ENCODE measurements at places on chromosomes 3 and 15.
A peak's percentile ranks its signal among the peaks of the same experiment; 100 is the strongest.

- DNase-seq, result no peak
Observed at GRCh38 chr3:61897848-61898247, 336.5 kb downstream of the PTPRG start.

DNA sequence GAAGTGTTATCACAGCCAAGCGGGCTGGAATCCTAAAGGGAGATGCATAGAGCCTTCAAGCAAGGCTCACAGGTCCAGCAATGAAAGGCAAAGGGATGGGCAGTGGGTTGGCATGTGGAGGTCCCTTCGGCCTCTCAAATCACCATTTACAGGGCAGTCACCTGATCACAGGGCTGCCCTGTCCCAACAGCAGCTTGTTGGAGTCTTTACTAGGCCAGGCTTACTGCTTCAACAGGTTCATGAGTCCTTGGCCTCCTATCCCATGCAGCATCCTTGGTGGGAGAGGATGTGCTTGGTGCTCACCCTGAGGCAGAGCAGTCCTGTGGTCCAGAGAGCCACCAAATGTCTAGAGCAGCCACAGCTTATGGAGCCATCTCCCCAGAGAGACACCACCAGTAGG is 24.2 kb upstream of the SKOR1 start:
- DNase-seq, result no peak

- DNase-seq, result no peak
Observed at GRCh38 chr3:126865736-126866135, 117.2 kb upstream of the PLXNA1 start.

- peak; percentile 60 for DNase-seq
Observed at GRCh38 chr15:79168922-79169456, 78.4 kb upstream of the RASGRF1 start.

- DNase-seq, result peak; percentile 66
Observed at GRCh38 chr15:70770863-70771262, 7.5 kb upstream of the UACA start.

GRCh38 chr15:80904998-80905397 is 84.6 kb downstream of the MESD start:
- DNase-seq, result no peak

GRCh38 chr3:175457301-175457700 is 598.2 kb downstream of the NAALADL2 start:
- DNase-seq, result no peak

DNA sequence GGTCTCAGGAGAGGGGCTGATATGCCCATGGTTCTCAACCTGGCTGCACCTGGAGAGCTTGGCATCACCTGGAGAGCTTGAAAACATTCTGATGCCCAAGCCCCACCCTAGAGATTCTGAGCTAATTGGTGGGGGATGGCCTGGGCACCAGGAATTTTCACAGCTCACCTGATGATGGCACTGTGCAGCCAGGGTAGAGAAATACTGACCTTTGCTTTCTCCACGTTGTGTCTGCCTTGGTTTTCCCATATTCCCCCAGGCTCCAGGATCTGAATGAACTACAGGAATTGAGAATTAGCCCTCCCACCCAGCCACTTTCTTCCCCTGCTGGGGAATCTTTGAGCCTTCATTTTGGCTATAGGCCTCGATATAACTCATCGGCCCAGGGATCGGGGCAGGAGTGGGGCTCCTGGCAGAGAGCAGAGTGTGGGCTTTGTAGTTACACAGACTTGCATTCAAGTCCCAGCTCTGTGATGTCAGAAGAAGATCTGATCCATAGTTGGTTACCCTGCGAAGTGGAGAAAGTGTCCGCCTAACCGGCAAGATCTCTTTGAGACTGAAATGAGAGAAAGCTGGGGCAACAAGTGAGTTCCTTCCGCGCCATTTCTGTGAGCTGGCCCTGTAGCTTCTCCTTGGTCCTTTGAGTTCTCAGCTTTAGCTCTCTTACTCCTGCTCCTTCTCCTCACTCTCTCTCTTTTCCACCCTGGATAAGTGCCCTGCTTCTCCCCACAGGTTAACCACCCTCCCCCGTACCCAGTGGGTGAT is 33.1 kb upstream of the UBE2Q2 start:
- DNase-seq, result no peak

DNA sequence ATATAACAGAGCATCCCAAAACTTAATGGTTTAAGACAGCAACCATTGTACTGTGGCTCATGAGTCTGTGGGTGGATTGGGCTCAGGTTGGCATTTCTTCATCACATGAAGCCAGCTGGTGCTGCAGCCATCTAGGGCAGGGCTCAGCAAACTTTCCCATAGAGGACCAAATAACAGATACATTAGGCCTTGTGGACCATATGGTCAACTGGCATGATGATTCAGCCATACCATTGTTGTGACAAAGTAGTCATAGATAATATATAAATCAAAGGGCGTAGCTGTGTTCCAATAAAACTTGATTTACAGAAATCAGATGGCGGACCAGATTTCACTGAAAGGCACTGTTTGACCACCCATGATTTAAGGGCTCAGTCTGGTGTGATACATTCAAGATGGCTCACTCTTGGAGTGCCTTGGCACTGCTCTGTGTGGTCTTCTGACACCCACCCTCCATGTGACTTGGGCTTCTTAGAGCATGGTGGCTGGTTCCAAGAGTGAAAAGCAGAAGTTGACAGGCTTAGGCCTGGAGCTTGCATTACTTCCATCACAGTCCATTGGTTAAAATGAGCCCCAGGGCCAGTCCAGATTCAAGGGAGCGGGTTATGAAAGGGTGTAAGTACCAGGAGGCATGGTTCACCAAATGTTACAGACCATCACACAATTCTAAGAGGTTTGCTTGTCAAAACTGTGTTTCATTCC is 40.8 kb upstream of the BHLHE40 start:
- no peak for DNase-seq

DNA sequence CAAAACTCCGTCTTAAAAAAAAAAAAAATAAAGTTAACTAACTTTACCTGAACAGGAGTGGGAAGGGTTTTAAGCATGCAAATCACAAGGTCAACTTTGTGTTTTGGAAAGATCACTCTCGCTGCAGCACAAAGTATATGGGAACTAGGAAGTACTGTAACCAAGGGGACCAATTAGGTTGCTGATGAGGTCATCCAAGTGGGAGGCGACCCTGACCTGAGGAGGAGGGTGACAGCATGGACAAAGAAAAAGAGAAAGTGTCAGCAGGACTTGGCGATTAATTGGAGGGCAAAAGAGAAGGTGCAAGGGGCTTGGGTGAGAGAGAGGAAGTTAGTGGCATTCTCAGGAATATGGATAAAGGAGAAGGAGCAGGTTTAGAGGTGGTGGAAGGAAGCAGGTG is 89.5 kb upstream of the ZBED2 start:
- DNase-seq, result no peak

- DNase-seq, result no peak
Observed at GRCh38 chr3:16373341-16373946, 108.4 kb downstream of the OXNAD1 start.

DNA sequence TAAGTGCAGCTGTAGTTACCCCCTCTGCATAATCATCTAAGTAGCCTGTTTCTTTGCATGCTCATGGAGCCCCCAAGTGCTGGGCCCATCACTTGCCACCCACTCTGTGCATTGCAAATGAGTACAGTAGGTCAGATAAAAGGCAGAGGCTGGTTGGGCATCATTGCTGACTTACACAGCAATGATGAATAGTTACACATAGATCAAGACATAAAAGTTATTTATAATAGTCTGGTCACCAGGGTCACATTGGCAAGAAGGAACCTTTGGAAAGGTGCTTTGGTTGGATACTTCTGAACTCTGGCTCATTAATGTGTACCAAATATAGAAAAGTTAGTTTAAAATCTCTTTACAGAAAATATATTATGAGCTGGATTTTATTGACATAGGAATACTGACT is 111.6 kb downstream of the MITF start:
- DNase-seq, result no peak

DNA sequence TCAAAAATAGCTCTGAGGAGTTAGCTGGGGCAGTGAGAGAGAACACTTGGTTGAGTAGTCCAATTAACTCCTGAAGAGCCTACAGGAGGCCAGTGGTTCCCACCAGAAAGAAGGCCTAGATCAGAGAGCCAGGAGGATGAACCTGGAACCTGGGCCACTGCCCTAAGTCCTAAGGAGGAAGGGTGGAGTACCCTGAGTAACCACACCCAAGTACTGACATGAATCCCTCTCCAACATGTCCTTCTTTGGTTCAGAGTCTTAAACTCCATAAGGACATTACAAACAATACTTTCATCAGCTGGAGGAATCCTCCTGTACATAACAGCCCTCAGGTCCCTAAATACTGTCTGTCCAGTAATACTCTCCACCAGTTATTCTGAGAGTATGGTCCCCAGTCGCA is 25.6 kb upstream of the C3orf62 start:
- DNase-seq, result no peak

- DNase-seq, result no peak
Observed at GRCh38 chr15:92468991-92469390, 75.3 kb downstream of the ST8SIA2 start.

All from kidney glomerular epithelial cell (primary cell).